ENCODE measurements at places on chromosomes 2 and 18.

GRCh38 chr2:10002681-10003080 lies 40.7 kb upstream of the KLF11 start:
- no peak for DNase-seq

GRCh38 chr2:151052850-151053660 lies 208.6 kb downstream of the RBM43 start:
- no peak for DNase-seq

- no peak for DNase-seq
Observed at GRCh38 chr2:142681952-142682351, 195.5 kb upstream of the KYNU start.

DNA sequence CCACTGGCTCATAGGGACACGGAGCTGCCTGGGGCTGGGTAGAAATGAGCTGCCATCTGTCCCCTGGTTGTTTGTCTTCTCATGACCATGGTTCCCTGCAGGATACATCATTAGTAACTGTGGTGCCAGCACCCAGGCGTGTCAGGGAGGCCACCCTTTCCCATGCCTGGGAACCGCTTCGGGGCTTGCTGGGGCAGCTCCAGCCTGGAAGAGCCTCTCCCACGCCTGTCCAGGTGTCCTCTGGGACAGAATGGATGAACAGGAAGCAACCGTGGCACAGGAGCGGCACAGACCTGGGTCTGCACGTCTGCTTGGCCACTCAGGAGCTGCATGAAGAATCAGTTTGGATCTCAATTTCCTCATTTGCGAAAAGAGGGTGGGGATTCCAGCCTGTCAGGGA lies 34.8 kb downstream of the SDC1 start:
- DNase-seq, result no peak

- DNase-seq, result no peak
Observed at GRCh38 chr2:9146646-9147045, 60.0 kb upstream of the ASAP2 start.

DNA sequence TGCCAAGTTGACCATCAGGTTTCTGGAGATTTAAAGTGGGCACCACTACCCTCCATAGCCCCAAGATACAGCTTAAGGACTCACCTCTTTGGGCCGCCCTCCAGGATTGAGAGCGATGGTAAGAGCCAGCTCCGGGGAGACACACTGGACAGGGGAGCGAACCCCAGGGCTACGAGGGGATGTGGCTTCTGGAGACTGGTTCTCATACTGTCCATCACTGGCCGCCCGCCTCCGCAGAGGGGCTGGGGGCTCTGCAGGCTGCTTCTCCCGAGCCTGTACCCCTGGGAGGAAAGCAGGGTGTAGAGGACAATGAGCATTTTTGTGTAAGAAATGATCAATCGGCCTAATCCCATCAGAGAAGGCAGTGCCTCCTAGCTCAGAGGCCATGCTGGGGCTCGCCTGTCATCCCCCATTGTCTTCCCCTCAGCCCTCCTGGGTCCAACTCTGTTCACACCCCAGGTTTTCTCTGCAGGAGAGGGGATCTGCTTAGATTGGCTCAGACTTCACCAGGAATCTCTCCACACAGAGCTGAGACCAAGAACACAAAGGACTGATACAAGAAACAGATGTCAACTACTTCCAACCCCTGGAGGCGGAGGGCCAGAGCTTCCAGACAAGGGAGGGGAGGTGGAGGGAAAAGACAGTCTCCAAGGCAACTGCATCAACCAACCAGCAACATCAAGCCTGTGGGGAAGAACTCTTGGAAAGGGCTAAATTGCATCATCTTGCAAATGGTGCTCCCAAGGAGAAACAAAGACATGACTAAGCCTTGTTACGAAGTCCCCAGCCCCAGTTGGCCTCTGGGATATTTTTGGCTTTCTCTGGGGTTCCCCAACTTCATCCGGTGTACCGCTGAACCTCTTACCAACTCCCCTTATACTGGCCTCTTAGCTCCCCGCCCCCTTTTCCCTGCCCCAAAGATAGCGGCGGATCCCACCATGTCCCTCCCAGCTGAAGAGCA lies 166.6 kb downstream of the TNS1 start:
- no peak for DNase-seq

Measured in RPMI8226 (cell line).